Hypothalamus (tissue), 51 donors: ENCODE measurements at places on chromosomes 16 and 17.

GRCh38 chr17:10649602-10650001, 7.5 kb downstream of the MYH3 start:
- no peak for DNase-seq

DNA sequence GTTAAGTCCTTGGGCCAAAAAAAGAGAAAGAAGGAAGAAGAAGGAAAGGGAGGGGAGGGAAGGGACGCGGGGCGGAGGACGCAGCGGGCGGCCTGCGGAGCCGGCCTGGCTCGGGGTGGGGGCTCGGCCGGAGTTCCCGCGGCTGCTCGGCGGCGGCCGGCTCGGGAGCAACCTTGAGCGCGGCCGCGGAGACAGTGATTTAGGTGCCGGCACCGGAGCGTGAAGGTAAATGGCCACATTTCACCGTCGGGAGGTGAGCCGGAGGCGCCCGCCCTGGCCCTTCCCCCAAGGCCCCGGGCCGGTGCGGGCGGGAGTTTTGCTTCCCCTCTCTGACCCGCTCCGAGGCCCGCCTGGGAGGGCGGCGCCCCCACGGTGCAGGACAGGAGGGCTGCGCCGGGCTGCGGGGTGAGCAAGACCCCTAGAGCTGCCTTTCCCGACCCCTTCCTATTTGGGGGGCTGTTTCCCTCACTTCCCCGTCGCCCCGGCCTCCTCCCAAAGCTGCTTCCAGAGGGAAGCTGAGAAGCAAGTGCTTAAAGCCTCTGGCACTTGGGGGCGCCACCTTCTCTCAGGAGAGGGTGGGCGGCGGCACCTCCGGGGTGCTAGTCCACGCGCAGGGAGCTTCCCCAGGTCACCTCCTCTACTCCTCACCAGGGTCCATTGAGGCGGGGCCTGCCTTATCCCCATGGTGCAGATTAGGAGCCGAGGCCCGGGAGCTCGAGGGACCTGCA, 56.5 kb downstream of the MRM1 start:
- no peak for DNase-seq

DNA sequence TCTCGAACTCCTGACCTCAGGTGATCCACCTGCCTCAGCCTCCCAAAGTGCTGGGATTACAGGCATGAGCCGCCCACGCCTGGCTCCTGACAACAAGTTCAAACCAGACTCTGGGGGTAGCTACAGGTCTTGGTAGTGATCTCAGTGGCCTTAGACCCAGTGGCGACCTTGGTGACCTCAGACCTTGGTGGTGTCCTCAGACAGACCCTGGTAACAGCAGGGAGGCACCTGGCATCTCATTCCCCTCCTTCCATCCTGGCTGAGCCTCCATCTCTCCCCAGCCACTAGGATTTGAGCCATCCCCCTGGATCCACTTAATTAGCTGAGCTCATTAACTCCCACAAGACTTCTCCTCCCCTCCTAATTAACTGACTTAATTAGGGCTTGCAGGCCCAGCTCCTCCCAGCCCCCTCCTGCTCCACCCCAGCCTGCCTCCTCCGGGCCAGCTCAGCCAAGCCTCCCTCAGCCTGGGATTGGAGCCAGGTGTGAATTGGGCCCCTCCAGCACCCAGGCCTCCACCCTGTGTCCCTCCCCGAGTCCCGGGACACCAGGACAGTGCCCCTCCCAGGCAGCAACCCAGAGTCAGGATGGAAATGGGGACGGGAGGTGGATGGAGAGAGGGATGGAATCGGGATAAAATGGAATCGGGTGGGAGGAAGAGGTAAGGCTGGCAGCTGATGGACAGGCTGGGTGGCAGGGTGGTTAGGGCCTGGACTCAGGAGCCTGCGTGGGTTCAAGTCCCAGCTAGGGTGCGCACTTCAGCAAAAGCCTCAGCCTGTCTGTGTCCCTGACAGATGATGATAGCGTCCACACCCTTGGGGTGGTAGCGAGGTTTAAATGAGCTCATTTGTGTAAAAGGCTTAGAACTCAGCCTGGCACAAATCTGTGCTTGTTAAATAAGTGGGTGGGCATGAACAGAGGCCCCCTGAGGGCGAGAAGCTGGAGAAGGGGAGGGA, 11.2 kb upstream of the SBK1 start:
- no peak for DNase-seq

DNA sequence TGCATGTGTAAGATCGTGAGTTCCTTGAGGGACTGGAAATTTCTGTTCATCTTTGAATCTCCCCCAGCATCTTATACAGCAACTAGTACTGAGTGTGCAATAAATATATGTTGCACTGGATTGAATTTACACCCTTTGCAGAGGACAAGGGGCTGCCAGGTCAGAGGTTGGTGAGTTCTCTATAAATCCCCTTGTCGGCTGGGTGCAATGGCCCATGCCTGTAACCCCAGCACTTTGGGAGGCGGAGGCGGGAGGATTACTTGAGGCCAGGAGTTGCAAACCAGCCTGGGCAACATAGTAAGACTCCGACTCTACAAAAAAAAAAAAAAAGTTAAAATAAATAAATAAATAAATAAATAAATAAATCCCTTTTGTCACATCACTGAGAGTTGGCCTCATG, 9.4 kb upstream of the SP6 start:
- no peak for DNase-seq

DNA sequence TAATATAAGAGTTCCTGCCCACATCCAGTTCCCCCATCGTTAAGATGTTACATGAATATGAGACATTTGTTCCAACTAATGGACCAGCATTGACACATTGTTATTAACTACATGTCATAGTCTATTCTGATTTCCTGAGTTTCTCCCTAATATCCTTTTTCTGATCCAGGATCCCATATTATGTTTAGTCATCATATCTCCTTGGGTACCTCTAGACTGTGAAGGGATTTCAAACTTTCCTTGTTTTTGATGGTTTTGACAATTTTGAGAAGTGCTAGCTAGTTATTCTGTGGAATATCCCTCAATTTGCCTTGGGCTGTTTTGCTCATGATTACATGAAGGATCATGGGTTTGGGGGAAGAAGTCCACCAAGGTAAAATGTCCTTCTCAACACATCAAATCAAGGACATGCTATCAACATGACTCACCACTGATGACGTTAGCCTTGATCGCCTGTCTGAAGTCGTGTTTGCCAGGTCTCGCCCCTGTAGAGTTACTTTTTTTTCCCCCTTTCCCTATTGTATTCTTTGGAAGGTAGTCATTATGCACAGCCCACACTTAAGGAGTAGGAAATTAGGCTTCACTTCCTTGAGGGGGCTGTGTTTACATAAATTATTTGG, 42.5 kb downstream of the CACNG3 start:
- no peak for DNase-seq

- no peak for DNase-seq
Observed at GRCh38 chr17:77503916-77504651, 363.3 kb downstream of the SEC14L1 start.

DNA sequence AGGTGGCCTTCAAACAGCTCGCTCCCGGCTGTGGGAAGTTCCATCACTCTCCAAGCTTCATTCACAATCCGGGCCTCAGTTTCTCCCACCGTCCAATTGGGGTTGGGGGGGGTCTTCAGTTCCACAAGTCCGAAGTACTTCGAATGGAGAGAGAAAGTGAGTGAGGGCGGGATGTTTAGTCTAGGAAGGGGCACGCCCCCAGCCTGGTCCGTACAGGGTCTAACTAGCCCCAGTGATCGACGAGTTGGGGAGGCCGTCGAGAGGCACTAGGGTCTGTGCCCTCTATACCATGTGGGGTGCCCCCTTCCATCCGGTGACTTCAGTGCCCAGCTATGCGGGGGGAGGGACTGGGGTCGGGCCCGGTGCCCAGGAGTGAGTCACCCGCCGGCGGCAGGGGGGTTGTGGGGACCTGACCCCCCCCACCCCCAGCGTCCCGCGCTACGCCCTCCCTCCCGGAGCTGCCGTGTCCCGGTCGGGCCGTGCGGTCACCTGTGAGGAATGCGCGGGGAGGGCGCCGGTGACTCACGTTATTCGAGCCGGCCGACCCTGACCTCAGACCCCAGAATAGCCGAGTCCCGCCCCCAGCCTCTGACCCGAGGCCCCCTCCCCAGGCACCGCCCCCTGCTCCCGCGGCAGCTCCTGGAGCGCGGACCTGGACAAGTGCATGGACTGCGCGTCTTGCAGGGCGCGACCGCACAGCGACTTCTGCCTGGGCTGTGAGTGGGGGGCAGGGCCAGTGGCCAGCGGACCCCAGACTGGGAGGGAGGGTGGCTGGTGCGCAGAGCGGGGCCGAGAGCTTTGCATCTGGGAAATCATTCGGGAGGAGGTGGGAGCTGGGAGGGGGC, 658 bp downstream of the TNFRSF12A start:
- DNase-seq: no peak

GRCh38 chr17:2292100-2292499, 11.5 kb downstream of the SMG6 start:
- no peak for DNase-seq

DNA sequence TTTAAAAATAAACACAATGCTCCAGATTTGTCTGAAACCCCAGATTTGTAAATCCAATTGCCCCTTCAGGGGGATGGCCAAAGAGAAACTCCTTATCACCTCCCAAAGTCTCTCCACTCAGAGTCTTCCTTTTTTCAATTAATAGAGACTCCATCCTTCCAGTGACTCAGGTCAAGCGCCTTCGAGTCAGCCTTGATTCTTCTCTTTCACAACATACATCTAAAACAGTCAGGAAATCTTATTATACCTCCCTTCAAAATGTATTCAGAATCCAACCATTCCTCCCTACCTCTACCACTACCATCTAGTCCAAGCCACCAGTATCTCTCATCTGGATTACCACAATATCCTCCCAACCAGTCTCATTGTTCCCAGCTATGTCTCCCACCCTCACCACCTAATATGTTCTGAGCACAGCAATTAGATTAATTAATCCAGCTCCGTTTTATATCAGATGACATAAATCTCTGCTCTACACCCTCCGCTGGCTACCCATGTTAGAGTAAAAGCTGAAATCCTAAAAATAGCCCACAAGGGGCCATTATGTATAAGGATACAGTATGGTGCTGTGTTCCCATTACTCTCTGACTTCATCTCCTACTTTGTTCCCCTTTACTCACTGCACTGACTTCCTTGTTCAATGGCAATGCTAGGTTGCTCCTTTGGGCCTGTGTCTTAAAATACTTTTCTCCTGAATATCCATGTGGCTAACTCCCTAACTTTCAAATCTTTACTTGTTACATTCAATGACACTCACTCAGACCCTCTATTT, 11.8 kb downstream of the SIAH1 start:
- no peak for DNase-seq

- no peak for DNase-seq
Observed at GRCh38 chr16:62872339-62872738, 836.1 kb upstream of the CDH8 start.

DNA sequence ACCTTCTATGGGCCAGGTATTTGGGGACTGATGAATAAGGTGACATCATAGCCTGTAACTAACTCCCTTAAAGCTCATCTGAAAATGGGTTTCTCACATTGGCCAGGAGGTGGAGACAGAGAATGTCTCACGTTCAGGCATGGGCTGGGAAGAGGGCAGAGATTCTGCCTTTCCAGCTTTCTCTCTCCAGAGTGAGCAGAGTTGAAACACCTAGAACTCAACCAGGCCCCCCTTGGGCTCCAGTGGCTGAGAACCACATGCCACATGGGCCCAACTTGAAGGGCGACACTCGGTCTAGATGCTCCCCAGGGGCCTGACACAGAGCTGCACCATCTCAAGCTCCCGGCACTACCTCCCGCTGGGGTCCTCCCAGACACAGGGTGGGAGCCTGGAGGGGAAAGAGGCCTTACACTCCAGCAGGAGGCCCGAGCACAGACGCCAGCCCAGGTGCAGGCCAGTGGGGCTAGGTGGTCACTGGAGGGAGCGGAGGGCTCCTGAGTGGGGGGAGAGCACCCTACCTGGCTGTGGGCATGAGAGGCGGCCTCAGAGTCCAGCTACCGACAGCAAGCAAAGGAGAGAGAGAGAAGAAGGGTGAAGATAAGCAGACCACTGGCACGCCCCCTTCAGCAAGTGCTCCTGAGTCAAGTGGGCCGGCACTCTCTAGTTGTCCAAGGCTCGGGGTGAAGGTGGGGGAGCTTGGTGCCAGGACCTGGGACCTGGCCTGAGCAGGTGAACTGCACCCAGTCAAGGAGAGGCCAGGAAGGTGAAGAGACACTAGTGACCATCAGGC, 55.9 kb downstream of the MYO18A start:
- no peak for DNase-seq

DNA sequence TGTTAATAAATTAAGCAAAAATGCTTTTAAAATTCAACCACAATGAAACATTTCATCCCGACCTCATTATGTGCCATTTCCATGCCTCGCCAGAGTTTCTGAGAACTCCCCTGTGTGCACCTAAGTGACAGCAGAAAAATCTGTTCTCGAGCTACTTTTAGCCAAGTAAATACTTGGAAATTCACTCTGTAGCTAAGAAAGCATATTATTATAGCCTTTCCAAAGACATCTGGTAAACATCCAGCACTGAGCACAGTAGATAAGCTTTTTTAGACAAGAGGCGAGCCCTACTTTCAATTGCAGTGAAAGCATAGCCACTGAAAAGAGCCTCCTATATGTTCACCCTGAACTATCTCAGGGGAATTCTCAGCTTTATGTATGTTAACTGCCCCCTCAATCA, 242.8 kb upstream of the PSMD7 start:
- DNase-seq: no peak

DNA sequence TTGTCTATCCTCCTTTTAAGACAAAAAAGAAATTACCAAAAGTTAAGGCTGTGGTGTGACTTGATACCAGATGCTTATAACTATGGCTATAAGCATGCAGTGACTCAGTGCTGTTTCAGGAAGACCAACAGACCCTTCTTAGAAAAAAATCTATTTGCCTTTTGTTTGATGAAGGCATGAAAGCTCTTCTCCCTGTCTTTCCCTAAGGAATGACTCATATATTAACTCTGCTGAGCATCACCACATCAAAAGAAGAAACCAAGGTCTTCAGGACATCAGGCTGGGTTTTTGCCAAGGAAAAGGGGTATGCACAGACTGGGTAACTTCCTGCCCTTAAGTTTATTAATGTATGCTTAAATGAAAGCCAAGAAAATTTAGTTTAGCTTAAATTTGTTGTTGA, 47.1 kb downstream of the VMP1 start:
- DNase-seq: no peak

GRCh38 chr16:54288835-54289241, 2.3 kb upstream of the IRX3 start:
- no peak for DNase-seq

DNA sequence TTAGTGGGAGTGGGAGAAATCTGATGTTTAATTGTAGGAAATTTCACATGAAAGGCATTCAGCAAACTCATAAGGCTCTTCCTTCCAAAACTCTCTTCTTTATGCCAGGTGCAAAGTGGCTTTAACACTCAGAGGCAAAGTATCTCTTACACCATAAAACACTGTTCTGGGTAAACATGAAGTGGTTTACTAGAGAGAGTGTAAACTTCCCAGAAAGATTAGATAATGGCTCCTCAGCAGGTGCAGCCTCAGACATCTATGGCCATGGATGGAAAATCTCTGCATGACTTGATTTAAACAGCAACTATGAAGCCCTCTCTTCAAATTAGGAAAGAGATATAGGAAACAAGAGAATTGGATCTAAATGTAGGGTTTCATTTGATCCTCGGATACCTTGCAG, 583.1 kb upstream of the SALL1 start:
- DNase-seq: no peak

GRCh38 chr17:80539022-80539641, 5.5 kb upstream of the RPTOR start:
- no peak for DNase-seq

GRCh38 chr16:24358117-24358516, 102.0 kb downstream of the CACNG3 start:
- DNase-seq: no peak
